ENCODE measurements at places on chromosomes 5 and 9.

GRCh38 chr5:150289551-150290390 is at the start of gene CAMK2A:
Gene CAMK2A, minus strand, starts transcription at chr5:150289773. Its CDS starts 148 bp downstream, at chr5:150289625.
- DNase-seq, result no peak

GRCh38 chr9:126620478-126620877 is 6.8 kb downstream of the LMX1B start:
- no peak for DNase-seq

GRCh38 chr5:4180703-4181102 is 585.1 kb downstream of the IRX1 start:
- no peak for DNase-seq

GRCh38 chr5:180213256-180213600 is 4.2 kb upstream of the RASGEF1C start:
- DNase-seq, result no peak

GRCh38 chr9:72827950-72828731 is 124.7 kb downstream of the ALDH1A1 start:
- DNase-seq, result no peak

- no peak for DNase-seq
Observed at GRCh38 chr9:78363221-78363620, 66.3 kb downstream of the PSAT1 start.
